ENCODE measurements at places on chromosomes 7 and 10.

DNA sequence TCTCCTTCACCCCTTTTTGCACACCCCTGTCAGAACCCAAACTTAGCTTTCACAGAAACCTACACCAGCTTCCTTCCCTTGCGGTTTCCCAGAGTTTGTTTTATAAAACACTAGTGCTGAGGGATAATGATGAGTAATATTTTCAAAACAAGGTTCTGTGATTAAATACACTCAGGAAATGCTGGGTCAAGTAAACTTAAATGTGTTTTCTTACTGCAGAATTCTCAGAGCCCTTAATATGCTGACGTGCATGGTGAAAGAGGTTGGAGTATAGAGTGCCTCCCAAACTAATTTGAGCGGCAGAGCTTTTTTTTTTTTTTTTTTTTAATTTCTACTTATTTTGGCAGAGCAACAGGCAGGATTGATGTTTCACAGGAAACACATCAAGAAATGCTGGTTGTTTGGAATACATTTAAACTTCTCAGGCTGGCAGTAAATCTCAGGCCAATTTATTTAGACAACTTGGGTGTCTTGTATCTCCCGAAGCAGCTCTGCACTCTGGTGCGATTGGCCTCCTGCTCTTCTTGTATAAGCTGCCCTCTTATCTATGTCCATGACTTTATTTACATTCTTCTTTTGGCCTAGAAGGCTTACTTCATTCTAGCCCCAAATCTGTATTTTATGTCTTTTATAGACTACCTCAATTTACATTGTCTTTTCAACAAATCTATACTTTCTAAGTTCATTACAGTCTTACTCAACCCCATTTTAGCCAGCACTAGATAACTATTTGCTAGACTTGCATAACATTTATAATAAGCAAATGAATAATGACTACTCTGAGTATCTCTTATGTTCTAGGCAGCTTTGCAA, 165.4 kb downstream of the BMPER start:
- no peak for DNase-seq

DNA sequence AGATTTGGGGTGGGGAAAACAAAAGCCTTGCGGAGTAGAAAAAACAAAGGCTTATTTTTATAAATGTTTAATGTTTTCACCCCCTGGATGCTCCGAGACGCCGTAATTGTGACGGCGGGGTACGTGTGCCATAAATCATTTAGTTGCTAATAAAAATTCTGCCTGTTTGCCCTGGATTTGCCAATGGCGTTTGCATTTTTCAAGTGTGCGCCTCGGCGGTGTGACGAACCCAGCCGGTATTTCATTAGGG, 2.5 kb upstream of the TNRC18 start:
- DNase-seq = no peak

DNA sequence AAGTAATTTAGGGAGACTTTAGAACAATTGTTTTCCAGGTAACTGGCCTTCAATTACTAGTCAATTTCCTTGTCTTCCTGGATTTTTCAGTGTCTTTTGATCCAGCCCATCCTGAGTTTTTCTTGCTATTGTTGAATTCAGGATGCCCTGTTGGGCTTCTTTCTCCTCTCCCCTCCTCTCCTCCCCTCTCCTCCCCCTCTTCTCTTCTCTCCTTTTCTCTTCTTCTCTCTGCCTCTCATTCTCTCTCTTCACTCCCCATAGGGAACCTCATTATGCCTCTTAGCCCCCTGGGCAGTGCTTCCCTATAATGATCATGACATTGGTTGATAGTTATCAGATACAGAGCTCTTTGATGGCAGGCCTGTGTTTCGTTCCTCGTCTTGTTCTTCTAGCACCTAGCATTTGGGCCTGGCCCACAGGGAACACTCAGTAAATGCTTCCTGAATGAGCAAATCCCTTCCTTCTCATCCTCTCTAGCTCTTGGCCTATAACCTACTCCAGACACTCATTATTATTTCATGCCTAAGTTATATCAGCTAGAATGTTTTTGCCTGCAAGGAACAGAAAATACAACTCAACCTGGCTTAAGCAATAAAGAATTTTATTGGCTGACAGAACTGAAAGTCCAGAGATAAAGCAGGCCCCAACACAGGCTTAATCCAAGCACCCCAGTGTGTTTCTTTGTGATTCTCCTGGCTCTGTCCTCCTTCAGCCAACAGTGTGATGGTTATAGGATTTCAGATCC, 56.8 kb downstream of the CACNB2 start:
- DNase-seq = no peak

DNA sequence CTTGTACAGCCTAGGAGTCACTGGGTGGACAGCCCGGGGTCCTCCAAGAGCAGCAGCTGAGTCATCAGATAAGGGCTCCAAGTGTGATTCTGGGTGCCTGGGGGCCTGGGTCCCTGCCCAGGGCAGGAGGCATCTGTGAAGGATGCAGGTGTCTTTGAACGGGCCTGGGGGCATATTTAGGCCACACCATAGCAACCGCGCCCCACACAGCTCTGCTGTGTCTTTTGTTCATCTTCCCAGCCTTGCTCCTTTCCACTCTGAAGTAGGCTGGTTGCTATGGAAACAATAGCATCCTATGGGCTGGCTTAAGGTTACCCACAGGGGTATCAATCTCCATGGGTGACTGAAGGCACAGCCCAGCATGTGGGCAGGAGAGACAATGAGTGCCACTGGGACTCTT, 324.7 kb downstream of the TCERG1L start:
- DNase-seq = no peak

DNA sequence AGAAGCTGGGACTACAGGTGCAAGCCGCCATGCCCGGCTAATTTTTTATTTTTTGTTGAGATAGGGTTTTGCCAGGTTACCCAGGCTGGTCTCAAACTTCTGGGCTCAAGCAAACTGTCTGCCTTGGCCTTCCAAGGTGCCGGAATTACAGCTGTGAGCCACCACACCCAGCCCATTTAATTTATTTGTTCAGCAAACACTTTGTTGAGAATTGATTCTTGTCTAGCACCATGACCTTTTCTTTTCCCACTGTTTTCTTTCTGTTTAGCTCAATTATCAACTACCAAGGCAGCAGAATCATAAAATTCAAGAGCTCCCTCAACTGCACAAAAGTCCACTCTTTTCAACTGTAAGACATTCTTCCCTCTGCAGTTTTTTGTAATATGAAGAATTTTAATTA, 47.8 kb upstream of the PARD3 start:
- no peak for DNase-seq

DNA sequence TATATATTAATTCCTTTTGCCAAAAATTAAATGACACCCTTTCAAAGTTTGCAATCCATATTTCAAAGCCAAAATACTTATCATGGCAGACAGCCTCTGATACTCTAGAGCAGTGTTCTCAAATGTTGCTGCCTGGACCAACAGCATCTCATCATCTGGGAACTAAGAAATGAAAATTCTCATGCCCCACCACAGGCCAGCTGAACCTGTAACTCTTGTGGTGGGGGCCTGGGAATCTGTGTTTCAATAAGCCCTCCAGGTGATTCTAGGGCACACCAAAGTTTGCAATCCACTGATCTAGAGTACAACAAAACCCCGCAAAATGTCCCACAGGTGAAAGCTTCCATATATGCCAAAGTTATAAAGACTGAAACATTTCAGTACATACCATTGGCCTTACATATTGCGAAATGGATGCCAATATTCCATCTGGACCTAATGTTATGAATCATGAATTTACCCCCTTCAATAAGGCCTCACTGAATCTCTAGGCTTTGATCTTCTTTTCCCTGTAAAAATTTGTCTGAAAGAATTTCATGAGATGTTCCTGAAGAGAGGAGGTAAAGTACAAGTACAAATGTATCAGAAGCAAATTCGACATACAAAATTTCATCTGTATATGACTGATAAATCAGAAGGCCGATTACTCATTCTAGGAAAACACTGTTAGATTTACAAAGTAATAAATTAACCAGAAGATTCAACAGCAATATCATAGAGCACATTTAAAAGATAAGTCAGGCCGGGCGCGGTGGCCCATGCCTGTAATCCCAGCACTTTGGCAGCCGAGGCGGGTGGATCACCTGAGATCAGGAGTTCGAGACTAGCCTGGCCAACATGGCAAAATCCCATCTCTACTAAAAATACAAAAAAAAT, 25.3 kb upstream of the EPC1 start:
- DNase-seq = no peak

- no peak for DNase-seq
Observed at GRCh38 chr7:46934198-46934825, 647.6 kb downstream of the TNS3 start.
